NCI-H446 treated with DMSO at 0.1 percent for 48 hours (cell line): ENCODE measurements at places on chromosomes 4 and X.

- no peak for DNase-seq
Measured at GRCh38 chrX:118644378-118644777, 83.0 kb upstream of the IL13RA1 start.

- DNase-seq, result no peak
Measured at GRCh38 chrX:55451141-55451540, 786 bp upstream of the MAGEH1 start.

DNA sequence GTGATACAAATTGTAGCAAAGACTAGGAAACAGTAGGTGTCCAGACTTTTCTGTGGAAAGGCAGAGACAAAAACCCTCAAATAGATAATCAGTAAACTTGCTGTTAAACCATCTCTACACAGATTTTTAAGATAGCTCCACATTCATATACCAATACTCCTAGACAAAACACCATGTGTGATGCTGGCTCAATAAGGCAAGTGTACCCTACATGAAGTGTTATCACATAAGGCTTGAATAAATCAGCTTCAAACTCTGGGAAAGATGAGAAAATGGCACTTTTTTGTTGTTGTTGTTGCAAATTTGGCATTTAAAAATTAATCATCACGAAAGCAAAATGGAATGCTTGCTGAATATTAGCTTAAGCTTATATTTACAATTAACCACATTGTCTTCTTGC lies 45.1 kb downstream of the DRD5 start:
- DNase-seq, result no peak

DNA sequence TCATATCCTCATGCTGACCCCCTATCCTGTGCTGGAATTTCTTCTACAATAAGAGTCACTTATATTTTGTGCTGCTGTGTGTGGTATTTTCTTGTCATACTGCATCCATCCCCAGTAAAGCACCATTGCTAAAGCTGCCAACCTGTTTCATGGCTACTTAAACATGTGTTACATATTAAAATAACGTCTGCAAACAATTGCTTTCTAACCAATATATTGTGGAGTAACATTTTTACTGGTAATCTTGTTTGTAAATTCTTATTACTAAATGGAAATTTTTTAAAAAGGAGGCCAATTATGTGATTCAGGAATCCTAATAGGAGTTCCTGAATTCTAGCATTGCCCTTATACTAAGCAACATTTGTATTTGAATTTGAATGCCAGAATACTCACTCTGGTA lies 160.3 kb upstream of the VEGFC start:
- no peak for DNase-seq

GRCh38 chr4:40992472-40993295 lies 221.7 kb downstream of the APBB2 start:
- no peak for DNase-seq

DNA sequence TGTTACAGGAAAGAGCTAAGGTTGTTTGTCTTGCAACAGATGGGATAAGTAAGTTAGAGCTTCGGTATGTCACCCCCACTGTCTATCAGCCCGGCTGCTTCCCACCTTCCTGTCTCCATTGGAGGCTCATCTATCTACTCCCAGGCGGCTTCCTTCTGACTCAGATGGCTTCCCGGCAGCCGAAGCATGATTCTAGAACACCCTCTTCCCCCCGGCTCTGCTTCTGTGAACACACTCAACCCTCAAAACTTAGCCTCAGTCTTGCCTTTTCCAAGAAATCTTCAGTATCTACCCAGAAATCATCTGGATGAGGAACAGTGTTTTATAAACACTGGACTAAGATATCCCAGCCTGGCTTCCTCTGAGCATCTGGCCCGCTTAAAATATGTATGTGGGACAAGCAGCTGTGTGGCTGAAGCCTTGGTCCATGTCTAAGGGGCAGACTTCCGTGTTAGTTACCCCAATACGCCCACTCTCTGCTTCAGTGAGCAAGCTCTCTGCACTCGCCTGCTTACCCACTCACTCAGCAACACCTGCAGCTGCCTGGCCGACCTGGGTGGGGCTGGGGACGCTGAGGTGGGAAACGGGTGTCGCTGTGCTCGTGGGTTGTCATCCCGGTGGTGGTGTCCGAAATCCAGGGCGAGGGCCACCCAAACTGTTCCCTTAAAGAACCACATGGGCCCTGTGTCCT lies 12.0 kb upstream of the SLC2A9 start:
- no peak for DNase-seq

GRCh38 chrX:24728530-24728929 lies 34.8 kb downstream of the POLA1 start:
- no peak for DNase-seq

DNA sequence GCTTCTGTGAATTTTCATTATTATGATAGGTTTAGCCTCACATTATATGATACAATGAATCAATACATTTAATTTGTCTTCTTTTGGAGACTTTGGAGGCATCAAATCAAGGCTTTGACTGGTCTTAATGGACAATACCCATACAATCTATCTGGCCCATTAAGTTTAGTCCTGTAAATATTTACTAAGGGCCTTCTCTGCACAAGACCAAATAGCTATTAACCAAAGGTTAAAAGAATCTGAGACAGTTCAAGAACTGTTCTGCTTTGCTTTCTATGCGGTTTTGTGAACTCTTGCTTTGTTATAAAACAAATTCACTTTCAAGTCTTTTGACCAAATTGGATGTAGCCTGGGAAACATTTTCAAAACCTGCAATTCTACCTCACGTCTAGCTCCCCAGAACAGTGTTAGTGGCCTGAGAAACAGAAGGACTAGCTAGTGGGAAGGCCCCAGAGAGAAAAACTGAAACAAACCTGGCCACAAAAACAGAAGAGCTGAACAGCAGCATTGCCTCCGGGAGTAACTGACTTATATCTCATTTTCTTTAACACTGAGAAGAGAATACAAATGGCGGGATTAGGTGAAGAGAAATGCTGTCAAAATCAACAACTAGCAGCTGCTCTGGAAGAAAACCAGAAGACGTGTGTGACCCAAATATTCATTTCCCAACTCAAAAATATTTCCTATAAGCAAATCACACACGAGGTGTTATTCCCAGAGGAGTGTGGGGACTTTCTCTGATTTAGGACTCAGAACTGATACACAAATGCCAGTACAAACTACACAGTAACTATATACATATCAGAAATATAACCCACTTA lies 548 bp downstream of the TLR1 start:
- no peak for DNase-seq

DNA sequence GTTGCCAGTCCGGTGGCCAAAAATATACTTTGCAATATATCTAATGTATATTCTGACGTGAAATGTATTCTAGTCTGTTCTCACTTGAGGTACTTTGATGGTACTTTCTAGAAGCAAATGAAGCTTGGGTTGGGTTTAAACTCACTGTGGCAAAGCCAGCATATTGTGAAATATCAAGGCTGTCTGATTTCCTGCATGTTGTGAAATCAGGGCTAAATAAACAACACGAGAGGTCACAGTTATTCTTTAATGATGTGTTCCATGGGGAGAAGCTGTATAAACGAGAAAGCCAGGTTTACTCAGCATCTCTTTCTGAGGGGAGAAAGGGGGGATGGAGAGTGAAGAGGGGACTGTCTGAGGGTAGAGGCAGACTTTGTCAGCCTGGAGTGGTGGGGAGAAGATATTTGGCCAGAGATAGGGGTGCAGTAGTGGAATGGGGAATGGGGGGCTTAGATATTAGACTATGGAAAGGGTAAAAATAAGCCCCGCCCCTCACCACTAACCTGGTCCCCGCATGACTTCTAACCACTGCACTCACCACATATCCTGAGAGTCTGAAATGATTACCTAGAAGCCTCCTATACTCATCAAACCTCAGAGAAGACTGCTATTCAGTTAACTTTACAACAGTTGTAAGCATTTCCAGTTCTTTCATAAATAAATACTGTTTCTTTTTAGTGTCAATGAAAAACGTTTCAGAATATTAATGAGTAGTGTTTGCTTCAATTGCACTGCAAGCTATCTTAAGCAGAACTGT lies 5.9 kb upstream of the SCARB2 start:
- no peak for DNase-seq

- no peak for DNase-seq
Measured at GRCh38 chr4:156414406-156414805, 460.7 kb upstream of the CTSO start.

GRCh38 chr4:107255596-107255995 lies 219.5 kb upstream of the DKK2 start:
- no peak for DNase-seq

DNA sequence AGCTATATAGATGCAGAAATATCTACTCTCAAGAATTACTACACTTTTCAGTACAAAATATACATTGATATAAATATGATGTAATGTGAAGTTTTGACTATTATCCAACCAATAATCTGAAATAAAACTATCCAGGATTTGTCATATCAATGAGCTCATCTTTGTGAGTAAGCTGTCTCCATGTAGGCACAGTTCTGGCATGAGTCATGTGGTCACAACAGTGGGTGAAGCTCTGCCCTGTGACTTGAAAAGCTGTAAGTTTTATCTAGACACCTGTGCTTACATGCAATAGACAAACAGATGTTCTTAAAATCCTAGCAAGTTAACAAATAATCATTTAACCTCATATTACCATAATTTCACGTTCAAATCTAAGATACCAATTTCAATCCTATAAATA lies 192.7 kb downstream of the GABRG1 start:
- no peak for DNase-seq

DNA sequence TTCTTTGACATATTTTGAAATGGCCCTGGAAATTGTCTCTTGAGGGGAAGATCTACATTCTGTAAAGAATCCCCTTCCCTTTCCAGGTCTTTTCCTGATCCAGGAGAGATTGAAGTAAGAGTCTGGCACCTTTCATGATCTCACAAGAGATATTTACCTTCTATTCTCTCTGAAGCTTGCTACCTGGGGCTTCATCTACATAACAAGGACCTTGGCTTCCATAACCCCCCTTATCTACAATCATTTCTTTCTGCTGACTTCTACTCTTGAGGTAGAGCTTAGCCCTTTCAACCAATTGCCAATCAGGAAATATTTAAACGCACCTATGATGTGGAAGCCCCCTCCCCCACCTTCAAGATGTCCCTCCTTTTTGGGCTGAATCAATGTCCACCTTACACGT lies 383.7 kb upstream of the MAGEB18 start:
- DNase-seq, result no peak

- DNase-seq, result no peak
Measured at GRCh38 chrX:15790769-15791290, 546 bp downstream of the ZRSR2 start.

DNA sequence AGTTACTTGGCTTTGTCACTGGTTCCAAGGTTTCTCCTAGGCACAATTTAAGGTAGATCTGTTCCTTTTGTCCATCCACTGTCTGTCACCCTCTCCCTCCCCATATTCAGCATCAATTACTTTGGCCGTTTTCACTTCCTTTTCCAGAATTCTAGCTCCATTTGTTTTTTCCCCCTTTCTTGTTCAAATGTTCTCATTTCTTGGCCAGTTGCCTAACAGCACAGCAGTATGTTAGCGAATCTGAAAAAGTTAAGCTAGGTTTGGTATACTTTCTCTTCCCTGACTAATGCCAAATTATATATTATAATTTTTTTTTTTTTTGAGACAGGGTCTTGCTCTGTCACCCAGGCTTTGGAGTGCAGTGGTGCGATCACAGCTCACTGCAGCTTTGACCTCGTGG lies 409.1 kb upstream of the TEX13C start:
- DNase-seq, result peak; percentile 8

DNA sequence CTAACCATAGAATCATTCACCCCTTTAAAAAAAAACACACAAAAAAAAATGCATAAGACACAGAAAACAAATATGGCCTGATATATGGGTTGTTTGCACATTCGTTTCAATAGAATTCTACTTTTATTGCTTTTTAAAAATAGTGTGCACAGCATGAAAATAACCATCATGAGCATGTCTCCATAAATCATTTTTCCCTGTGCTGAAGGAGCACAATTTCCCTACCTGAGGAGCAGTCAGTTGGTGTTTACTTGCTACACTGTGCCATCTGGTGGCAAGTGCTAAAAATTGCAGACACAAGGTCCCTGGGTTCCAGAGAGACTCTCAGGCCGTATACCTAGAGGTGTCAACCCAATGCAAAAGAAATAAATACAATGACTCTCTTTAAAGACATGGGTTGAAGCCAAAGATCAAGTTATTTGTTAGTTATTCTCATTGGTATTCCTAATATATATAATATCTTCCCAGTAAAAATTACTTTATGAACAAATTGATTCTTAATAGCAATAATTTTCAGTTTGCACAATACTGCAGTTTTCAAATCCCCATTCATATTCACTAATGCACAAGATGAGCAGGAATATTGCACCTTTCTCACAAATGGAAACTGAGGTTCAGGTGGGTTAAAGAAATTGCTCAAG lies 551.4 kb downstream of the IQCM start:
- DNase-seq, result no peak

- DNase-seq, result no peak
Measured at GRCh38 chr4:105305019-105305836, 158.6 kb downstream of the TET2 start.

DNA sequence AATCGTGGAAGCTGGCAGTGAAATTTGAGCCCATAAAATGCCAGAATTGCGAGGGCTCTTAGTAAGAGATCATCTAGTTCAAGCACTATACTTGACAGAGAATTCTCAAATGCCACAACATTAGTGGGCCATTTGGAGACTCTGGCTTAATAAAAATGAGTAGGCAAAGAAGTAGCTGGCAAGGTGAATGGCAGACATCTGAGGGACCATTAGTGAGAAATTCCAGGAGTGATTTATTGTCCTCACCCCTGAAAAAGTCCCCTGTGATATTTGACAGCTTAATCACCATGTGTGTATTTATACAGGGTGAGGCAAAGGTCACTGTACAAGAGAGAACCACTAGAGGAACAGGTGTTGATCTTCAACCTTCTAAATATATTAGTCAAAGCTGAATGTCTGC lies 207.5 kb downstream of the CHRDL1 start:
- no peak for DNase-seq

DNA sequence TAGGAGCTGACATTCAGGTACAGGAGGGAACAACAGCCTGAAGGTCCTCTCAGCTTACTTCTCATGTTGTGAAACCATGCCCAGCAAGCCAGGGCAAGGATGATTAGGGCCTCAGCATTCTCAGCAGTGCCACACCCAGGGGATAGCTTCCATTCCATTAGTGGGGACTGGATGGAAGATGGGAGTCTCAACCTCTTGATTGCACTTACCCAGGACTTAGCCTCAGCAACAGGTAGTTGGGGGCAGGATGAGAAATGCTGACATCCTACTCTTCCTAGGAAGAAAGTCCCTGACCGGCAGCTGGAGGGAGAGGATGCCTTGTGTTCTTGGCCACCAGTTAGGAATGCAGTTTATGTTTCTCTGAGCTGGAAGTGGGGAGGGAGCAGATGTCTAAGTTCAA lies 8.8 kb upstream of the BEX3 start:
- DNase-seq, result no peak

GRCh38 chrX:124406294-124407014 lies 60.1 kb downstream of the SH2D1A start:
- DNase-seq, result peak; percentile 65

DNA sequence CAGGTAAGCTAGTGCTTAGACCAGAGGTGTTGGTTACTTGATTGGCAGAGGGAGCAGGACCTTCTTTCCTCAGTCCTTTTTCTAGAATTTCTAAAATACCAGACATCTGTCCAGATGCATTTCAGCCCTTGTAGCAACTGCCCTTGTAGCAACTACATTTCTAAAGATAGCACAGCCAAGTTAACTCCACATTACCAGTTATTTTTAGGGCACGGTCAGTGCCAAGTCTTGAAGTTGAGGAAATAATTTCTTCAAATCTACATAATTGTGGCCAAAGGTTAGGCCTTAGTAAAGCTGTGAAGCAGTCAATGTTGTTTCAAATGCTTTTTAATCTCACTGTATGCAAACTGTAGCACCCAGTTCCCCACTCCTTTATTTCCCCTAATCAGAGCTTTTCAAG lies 62.9 kb downstream of the MID1IP1 start:
- DNase-seq, result no peak

GRCh38 chr4:8144359-8144758 lies 14.3 kb downstream of the ABLIM2 start:
- DNase-seq, result no peak
